Amniotic stem cell (primary cell): ENCODE measurements at places on chromosomes 7 and 10.
A peak's percentile ranks its signal among the peaks of the same experiment; 100 is the strongest.

GRCh38 chr10:100745882-100746783 is 751 bp downstream of the PAX2 start:
- no peak for DNase-seq

DNA sequence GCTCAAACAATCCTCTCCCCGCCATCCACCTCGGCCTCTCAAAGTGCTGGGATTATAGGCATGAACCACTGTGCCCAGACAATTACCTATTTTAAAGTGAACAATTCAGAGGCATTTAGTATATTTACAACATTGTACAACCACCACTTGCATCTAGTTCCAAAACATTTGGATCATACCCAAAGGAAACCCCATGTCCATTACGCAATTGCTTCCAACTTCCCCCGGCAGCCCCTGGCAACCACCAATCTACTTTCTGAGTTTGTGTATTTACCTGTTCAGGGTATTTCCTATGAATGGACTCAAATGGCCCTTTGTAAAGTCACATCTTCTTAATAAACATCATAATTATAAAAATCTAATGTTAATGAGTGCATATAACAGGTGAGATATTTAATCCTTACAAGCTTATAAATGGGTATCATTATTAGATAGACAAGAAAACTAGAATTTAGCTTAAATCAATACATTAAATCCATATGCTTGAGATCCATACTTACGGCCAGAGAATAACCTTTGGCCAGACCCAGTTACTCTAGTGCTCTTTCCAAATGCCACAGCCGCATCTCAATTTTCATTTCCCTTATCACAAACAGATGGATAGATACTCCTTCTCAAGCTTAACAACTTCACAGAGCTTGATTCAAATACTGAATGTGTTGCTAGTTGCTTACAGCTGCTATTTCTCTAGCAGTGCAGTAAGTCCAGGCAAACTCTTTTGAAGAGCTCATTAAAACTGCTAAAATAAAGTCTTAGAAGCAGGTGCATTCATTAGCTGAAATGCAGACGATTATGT is 133.4 kb upstream of the MKLN1 start:
- DNase-seq, result no peak

GRCh38 chr10:120385992-120386391 is 71.0 kb upstream of the PLPP4 start:
- no peak for DNase-seq

DNA sequence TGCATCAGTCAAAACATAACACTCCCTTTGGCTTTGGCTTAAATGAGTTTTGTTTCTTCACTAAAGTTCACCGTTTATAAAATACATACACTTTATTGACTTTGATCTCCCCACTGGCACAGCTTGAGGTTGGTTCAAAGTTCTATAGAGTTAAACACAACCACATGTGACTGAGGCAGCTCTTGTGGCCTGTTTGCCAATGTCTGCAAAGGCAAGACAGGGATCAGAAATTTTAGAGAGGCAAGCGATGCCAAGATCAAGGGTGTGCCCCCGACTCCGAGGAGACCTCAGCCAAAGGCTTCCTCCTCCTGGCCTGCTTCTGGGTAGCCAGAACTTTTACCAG is 129.8 kb upstream of the JCAD start:
- DNase-seq, result no peak

DNA sequence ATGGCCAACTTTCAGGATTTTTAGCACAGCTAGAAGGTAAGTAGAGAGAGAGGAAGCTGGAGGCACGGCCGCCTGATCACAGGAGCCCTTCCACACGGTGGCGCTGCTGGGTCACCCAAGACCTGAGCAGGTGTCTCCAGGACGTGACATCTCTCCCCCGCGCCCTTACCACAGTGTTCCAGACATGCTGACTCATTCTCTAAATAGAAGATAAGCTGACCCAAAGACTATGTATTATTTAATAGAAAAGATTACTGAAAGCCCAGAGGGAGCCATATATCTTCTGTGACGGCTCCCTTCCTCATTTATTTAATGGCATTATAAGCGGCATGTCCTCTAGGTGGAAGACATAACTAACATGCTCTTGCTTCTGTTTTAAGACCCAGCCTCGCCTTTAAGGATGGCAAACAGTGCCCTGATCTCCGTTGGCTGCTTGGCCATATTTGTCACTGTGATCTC is 26.0 kb upstream of the MALSU1 start:
- DNase-seq, result peak; percentile 73

DNA sequence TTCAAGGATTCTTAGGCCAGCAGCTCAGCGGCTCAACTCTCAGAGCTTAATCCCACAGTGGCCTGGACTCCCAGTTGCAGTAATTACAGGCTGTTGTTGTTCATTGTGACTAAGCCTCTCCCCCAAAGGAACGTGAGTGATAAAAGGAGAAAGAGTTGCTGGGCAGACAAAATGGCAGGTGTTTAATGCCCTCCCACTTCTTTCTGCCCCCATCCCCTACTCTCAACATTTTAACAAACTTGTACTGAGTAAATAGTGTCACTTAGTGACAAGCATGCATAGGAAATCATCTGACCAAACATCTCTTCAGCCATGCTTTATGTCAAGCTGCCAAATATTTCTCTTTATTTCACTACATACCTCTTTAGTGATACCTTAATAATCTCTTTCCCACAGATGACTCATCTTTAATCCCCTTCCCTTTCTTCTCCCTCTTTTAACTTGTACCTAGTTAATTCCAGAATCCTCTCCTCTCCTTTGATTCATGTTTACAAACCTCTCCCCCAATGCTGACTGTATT is 12.4 kb upstream of the MTERF1 start:
- DNase-seq, result no peak

DNA sequence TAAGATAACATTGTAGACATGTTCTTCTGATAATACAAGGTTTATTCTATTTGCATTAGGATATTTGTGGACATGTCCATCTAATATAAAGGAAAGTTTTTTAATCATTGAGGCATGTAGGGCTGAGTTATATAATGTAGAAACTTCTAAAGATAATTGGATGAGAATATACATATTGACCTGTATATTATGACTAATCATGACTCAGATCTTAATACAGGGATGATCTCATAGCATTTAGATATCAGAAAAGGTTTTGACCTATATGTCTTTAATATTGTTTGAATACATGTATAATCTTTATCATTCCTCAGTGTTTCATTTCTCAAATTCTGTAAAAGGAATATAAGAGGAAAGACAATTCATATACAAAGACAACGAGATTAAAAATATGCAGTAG is 39.2 kb downstream of the CD36 start:
- DNase-seq, result no peak

- DNase-seq, result no peak
These were observed 124.4 kb downstream of the KCNMA1 start for GRCh38 chr10:77513220-77513619.

GRCh38 chr10:6759961-6760360 is 179.9 kb upstream of the PRKCQ start:
- DNase-seq, result no peak

DNA sequence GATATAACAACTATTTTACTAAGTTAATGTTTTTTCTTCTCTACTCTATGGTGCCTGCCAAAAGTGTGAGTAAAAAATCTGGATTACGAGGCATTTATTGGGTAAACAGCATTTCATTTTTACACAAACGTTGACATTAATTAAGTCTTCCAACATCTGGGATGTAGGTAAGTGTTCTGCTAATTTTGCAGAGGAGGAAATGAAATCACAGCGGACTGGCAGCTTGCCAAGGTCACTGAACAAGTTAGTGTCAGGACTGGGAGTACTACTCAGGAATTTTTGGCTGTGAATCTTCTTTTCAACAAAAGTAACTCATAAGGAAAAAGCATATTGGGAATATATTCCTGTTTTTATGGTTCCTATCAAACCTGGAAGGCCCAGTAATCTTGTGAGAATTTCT is 612.1 kb upstream of the FZD8 start:
- no peak for DNase-seq

DNA sequence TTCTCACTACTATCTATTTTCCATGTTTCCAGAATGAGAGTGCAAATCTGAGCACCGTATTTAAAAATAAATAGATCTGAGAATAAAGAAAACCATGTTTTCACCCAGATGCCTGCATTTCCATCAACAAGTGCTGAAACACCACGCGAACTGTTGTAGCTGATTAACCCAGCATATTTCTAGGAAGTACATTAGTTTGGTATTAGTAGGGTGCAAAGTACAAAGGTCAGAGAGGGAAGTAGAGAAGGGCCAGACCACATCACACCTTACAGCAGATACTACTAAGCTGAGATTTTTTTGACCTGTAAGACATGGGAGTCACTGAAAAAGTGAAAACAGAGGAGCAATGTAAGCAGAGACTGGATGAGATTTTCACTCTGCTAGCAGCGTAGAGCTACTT is 181.3 kb downstream of the IMMP2L start:
- no peak for DNase-seq

DNA sequence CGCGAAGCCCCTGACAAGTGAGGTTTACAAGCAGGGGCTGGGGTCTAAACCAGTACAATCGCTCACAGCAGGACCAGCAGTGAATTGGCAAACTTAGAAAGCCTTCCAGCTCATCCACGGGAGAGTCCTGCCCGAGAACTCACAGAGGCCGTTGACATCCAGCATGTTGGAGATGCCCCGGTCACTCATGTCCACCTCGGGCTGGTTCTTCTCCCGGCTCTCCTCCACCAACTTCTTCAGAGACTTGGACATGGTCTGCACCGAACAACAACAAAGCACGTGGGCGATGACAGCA is 447 bp downstream of the RSU1 start:
- no peak for DNase-seq
